ENCODE measurements at places on chromosomes 5 and 9.

DNA sequence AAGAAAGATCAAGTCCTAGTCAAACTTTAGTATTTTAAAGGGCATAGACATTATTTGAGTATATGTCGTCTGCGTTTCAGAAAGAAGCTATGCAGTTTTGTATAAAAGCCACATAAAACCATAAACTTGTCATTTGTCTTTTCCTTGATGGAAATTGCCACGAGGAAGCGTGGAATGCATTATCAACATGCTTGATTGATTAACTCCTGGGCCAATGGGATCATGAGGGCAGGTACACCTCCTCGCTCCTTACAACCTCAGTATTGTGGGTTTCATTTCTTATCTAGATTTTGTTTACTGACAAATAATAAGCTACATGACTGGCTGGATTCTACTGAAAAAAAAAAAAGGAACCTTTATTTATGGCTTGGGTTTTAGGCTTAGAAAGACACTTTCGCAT, 122.5 kb upstream of the RFX3 start:
- no peak for DNase-seq

DNA sequence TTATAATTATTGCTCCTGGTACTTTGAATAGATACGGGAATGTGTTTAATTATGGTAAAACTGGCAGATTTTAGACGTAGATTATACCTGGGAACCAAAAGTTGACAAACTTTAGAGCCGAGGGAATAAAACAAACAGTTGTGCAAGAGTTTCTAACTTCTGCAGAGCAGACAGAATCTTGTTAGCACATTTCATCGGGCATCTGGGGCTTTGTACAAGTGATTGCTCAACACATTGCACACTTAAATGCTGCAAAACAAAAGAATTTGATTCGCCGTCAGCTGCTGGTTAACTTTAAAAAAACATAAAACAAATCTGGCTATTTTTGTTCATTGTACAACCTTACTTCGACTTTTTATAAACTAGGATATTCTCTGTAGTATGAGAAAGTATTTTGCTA, 398.1 kb downstream of the MAN2A1 start:
- DNase-seq, result no peak

- DNase-seq, result no peak
Measured at GRCh38 chr5:116097301-116097700, 12.5 kb downstream of the COMMD10 start.

- DNase-seq, result no peak
Measured at GRCh38 chr5:79792463-79792862, 102.8 kb downstream of the CMYA5 start.

GRCh38 chr9:71944754-71945375, 33.4 kb downstream of the C9orf85 start:
- DNase-seq, result no peak

All from NCI-H1694 (cell line).